ENCODE measurements at places on chromosomes 13 and 19. TPM values are rescaled to one million over a fixed set of nuclear protein-coding genes. Genes with fewer than 3 reads are reported as not detected.

KIRREL2 gene
- 0.99 TPM for total RNA-seq

APC2 gene
- total RNA-seq, result 0.29 TPM

SYNE4 gene
- 3.5 TPM for total RNA-seq

LGALS4 gene
- 9.6 TPM for total RNA-seq

ZNF729 gene
- not detected for total RNA-seq

UHRF1 gene
- total RNA-seq, result 0.30 TPM

LDLR gene
- total RNA-seq, result 22.8 TPM

ZNF701 gene
- 40.3 TPM for total RNA-seq

ELANE gene
- not detected for total RNA-seq

PABPC3 gene
- 1.1 TPM for total RNA-seq

ZNF540 gene
- 19.1 TPM for total RNA-seq

ELSPBP1 gene
- not detected for total RNA-seq
